NCI-H187 (cell line): ENCODE measurements at places on chromosomes 3 and 15.

DNA sequence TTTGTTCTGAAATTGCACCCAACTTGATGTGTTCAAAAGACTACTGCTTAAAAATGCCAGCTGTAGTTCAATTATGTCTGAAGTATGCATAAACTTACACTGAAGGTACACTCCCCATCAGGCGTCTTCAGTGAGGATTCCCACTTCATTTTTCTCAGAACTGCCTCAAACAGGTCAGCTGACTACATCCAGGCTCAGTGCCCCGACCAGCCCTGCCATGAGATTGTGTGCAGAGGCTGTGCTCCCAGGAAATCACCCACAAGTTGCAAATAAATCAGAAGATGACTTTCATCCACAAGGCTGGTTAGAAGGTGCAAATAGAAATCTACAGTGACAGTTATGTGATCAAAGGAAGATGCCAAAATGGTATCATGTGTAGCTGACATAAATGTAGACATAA is 51.5 kb downstream of the CTNNB1 start:
- no peak for DNase-seq

- DNase-seq: no peak
Observed at GRCh38 chr3:16848007-16848406, 36.7 kb upstream of the PLCL2 start.

GRCh38 chr3:117367861-117368260 is 658.3 kb downstream of the TUSC7 start:
- no peak for DNase-seq

GRCh38 chr3:29141918-29142275 is 139.0 kb upstream of the RBMS3 start:
- no peak for DNase-seq

DNA sequence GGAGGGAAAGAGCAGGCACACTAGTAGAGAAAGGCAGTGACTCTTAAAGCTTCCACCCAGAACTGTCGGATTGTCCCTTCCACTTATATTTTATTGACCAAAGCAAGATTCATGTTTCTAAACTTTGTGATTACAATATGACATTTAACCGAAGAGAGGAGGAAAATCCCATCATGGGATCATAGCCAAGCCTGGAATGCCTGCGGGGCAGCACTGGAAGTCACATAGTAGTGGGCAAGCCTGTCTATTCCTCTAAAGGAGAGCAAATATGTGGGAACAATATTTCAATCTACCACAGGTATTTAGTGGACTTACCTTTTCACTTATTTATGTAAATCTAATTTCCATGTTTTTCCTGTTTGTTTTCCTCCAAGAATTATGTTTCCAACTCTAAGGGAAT is 3.8 kb upstream of the TMOD3 start:
- DNase-seq: no peak

GRCh38 chr15:43429687-43430086 is 58.8 kb downstream of the TUBGCP4 start:
- DNase-seq: no peak

GRCh38 chr3:129341331-129342141 is 62.9 kb downstream of the HMCES start:
- DNase-seq: no peak

- no peak for DNase-seq
Observed at GRCh38 chr15:66638377-66638776, 63.7 kb upstream of the SMAD6 start.

DNA sequence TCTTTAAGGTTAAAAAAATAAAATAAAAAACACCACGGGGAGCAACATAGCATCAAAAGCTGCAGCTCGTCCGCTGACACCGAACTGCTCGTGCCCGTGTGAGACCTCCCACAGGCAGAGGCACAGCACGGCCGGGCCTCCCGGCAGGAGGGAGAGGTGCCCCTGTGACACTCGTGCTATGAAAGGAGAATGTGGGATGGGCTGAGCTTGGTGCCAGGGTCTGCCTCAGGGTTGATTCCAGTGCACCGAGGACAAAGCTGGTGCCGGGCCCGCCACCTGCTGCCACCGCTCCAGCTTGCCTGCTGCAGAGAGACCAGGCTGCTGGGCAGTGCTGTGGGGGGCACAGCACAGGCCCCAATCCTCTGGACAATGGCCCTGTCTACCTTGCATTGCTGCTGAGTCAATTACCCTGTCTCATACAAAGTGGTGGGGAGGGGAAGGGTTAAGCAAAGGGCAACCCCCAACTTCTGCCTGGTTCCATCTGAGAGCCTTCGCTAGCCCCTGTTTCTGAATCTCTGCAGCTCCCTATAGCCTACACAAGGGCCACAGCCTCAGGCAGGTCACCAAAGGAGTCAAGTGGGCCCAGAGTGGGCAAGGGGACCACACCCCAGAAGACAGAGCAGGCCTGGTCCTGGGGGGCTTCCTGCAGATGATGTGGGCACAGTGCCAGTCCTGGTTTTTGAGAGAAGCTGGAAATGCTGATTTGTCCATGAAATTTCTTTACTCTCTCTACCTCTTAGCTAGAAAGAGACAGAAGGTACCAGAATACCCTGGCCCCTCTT is 74.0 kb upstream of the SNRPA1 start:
- no peak for DNase-seq

DNA sequence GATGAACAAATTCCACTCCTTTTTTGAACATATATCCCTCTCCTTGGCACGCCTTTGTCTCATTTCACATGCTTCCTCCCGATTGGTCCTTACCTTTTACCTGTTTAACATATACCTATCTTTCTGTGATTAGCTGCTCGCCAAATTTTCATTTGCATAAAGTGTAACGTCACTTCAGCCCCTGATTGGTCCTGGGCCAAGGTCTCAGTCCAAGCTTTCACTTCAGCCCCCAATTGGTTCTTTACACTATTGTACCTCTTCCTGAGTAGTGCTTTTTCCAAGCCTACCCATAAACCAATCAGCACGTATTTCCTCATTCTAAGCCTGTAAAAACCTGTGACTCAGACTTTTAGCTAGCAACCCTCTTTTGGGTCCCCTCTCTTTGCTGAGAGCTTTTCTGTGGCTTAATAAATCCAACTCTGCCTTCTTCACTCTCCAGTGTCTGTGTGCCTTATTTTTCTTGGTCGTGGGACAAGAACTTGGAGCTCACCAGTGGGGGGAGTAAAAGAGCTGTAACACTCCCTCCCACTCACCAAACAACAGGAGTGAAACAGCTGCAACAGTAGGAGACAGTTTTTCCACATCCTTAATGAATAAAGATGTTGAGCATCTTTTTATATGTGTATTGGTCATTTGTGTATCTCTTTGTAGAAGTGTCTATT is 584 bp upstream of the XCR1 start:
- DNase-seq: no peak
